Left renal pelvis (tissue), 4 donors: ENCODE measurements at places on chromosomes 12 and 14.

GRCh38 chr12:121325922-121326396 is 26.3 kb downstream of the ANAPC5 start:
- DNase-seq = no peak

- no peak for DNase-seq
Observed at GRCh38 chr12:113157218-113157859, 7.8 kb downstream of the CFAP73 start.

GRCh38 chr14:76647697-76648298 is 113.5 kb upstream of the VASH1 start:
- no peak for DNase-seq

GRCh38 chr12:70549340-70550179 is 87.7 kb downstream of the PTPRB start:
- DNase-seq = no peak

DNA sequence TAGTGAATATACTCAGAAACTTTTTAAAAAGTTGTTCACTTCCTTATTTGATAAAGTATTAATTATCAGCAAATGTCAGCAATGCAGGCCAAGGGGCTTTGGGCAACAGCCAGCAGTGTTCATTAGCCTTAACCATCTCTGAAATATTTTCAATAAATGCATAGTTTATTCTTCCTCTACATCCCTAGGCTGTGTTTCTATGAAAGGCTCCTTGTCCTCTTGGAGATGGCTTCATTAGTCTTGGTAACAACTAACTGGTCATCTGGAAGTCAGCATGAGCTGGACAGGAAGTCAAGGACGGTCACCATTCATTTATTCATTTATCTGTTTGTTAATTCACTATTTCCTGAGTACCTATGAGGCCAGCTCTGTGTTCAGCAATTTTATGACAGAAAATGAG is 124.0 kb upstream of the TMEM132D start:
- no peak for DNase-seq

DNA sequence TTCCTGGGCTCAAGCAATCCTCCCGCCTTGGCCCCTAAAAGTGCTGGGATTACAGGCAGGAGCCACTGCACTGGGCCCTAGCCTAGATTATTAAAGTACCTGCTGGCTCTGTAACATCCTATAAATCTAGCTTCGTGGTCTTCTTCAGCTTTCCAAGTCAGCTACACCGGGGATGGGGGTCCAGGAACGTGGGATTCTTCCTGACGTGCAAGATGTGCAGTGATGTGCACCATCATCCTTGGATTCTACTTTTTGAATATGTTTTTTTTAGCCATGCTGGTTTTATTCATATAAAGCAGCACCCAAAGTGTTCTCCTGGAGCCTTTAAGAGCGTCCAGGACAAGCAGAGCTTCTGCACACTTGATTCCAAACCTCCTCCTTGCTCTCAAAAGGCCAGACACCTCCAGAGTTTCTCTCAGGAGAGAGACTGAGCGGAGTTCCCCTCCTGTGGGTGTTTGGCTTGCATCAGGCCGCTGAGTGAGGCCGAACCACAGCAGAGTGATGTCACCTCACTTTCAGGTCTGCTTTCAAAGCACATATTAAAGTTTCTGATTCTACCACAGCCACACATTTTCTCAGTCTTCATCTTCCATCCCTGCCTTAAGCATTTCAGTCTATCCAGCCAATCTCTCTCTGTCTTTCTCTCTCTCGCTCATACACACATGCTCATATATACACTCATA is 33.4 kb downstream of the VCPKMT start:
- DNase-seq = no peak

- DNase-seq = no peak
Observed at GRCh38 chr12:104602406-104602805, 145.7 kb downstream of the CHST11 start.

DNA sequence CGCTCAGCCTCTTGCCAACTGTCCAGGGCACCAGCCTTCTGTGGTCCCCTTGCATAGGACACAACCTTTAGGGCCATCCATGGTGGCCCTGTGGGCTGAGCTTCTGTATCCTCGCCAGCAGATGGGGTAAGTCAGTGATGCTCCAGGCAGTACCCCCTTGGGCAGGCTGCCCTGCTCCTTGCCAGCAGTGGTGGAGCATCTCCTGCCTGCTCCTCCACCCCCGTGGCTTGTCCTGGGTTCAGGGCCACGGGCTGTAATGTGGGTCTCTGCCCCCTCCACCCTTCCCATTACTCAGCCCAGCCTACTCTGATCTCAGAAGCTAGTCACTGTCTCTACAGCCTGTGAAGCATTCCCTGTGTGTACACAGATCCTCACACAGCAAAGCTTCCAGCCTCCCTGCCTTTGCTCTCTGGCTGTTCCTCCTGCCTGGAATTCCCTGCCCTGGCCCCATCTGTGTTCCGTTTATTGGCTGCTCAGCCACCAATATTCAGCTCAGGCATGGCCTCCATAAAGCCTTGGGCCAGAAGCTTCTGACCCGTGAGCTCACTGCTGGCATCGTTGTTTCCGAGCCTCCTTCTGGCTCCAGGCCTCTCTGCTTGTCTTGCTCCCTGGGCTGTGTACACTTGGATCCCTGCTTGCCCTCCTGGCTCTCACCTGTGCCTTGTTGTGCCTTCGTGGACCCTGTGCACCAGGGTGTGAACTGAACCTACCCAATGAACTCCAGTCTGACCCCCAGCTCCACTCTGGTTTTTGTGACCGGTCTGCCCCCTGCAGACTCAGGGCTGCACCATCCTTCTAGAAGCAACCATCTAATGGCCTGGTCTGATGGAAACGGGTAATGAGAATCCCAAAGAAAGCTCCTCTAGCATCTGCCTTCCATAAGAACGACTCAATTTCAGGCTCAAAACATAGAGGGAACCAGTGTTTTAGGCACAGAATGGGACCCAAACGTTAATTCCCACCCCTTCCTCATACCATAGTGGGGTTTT is 177.0 kb upstream of the PRMT8 start:
- no peak for DNase-seq

- DNase-seq = no peak
Observed at GRCh38 chr12:19694627-19695026, 255.3 kb downstream of the AEBP2 start.

DNA sequence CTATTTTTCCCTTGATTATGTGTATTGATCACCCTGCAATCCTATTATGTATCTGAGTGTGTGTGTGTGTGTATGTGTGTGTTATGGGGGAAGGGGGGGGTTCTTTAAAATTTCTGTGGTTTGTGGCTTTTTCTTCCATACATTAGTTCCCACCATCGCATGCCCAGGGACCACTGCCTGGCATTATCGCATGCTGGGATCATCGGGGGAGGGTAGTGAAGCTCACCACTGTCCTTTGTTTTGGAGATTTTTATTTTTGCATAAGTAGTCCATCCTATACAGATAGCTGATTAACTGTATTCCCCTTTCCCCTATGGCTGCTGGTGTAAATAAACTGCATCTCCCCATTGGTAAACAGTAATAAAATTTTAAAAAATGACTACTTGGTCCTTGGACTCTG is 3.4 kb downstream of the ATXN7L3B start:
- DNase-seq = no peak

DNA sequence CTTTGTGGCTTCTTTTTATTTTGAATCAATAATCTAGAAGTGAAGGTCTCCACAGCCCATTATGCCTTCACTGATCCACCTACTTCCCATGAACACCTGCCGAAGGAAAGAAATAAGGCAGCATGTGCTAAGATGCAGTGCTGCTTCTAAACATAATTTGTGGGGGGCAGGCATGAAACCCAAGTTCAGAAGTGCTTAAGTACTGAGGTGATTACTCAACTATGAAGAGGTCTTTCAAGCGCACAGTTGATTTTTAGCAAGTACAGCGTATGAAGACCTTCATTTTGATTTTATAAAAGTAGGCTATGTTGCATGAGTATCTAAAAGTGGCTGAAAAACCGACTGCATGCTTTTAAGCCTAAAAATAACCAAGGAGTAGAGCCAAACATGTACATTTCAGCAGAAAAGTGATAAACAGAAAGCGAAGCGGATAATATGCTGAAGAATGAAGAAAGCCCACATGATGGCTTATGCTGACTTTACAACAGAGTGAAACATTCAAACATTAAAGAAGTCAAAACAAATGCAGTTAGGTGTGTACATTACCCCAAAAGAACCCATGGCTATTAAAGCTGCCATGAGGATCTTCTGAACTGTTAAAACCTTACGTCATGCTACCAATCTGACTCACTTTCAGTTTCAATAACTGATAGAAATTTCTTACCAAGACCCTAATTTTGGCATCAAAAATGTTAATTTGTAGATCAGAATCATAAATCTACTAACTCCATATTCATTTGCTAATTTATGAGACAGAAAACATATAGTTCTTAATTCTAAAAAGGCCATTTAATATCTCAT is 29.3 kb downstream of the KICS2 start:
- DNase-seq = no peak

- DNase-seq = no peak
Observed at GRCh38 chr12:84186433-84186832, 726.2 kb downstream of the SLC6A15 start.

DNA sequence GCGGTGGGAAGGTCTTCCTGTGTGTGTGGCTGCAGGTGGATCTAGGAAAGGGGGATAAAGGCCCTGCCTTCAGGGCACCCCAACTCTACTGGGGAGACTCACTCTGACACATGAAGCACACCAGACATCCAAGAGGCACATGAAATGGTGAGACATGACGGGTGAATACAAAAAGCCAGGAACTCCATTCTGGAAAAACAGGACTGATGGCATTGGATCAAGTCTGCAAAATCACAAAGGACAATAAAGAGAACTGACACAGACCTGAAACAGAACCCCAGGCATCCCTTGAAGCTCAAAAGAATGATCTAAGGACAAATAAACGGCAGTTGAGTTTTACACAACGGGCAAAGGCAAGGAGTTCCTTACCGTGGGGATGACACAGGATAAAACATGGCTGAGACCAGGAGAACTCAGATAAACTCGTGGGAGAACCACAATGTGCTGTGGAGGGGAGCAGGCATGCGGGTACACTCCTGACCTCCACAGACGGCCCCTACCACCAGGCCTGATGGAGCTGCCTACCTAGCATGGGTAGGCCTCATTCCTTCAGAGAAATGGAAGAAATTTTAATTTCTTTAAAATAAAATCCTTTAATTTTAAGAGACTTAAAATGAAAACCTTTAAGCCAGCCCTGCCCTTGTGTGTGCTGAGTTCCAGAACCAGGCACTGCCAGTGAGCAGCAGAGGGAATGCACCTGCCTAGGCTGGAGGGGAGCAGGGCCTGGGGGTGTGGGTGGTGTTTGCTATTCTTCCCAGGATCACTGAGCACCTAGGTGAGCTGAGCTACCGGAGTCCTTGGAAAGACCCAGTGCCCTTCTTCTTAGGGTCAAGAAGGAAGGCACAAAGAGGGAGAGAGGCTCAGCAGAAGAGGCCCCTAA is 100.1 kb downstream of the SINHCAF start:
- DNase-seq = no peak

DNA sequence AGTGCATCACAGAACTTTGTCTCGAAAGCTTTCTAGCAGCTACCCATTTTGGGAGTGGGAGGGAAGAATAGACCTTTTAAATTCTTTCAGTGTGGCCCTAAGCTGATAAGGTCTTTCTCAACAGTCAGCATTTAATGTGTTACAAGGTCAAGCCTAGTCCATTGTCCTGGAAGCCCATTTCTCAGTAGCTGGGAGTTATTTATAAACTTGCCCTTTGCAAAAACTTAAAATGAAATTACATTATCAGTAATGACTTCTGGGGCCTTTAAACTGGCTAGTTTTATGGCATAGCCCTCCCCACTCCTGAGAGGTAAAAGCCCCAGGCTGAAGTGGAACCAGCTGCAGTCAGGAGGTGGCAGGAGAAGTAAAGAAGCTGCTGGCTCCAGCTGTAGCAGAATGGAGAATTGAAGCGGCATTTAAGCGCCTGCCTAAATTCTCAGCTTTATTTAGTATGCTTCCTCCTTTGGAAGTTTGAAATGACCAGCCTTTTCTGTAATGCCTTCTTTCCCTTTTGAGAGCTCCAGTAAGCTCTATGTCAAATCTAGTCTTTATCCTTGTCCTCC is 12.4 kb downstream of the COPZ1 start:
- no peak for DNase-seq

DNA sequence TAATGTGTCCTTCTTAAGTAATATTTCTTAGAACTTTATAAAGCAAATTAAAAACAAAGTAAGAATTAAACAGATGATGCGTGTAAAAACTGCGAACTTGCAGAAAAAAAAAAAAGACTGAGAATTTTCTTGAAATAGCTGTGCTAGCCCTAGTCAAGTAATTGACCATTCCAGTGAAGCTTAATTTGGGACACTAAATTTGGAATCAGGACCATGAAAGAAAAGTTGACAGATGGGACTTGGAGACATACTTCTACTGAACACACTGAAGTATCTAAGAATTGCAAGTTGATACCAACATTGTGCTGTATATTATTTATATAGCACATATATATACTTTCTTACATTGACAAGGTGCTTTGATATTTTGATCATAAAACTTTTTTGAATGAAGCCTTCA is 386.6 kb downstream of the KCNH5 start:
- no peak for DNase-seq

DNA sequence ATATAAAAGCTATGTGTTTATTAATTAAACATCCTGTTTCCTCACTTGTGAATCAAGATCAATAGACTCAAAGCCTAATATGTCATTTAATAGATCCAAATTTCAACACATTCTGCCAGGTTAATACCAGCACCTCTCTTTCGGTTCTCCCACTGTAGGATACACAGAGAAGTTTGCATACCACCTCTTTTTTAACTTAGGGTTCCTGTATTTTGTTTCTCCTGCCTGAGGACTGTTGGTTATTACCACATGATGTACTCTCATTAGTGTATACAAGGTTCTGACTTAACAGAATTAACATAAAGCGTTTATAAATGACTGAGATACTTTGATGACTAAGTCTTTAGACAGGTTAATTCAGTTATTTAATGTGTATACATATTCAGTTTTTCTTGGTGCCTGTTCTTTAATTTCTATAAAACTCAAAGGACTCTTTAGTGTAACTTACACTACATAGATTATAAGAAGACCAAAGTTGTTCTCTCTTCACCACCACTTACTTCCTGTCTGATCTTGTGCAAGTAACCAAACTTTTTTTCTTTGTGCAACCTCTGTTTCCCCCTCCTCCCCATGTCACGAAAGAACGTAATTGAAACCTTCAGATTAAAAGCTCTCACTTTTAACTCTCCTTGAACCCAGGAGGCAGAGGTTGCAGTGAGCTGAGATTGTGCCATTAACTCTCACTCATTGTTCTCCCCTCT is 89.8 kb upstream of the DNM1L start:
- no peak for DNase-seq

- DNase-seq = no peak
Observed at GRCh38 chr12:128753438-128753837, 70.3 kb downstream of the SLC15A4 start.

GRCh38 chr14:74259513-74259912 is 20.3 kb downstream of the VSX2 start:
- DNase-seq = no peak

- no peak for DNase-seq
Observed at GRCh38 chr14:65277027-65277426, 135.5 kb upstream of the FUT8 start.

GRCh38 chr14:98112194-98112780 is 1159.7 kb downstream of the BCL11B start:
- no peak for DNase-seq
